RKO (cell line): ENCODE measurements at places on chromosomes 6 and 20.
A peak's percentile ranks its signal among the peaks of the same experiment; 100 is the strongest.

DNA sequence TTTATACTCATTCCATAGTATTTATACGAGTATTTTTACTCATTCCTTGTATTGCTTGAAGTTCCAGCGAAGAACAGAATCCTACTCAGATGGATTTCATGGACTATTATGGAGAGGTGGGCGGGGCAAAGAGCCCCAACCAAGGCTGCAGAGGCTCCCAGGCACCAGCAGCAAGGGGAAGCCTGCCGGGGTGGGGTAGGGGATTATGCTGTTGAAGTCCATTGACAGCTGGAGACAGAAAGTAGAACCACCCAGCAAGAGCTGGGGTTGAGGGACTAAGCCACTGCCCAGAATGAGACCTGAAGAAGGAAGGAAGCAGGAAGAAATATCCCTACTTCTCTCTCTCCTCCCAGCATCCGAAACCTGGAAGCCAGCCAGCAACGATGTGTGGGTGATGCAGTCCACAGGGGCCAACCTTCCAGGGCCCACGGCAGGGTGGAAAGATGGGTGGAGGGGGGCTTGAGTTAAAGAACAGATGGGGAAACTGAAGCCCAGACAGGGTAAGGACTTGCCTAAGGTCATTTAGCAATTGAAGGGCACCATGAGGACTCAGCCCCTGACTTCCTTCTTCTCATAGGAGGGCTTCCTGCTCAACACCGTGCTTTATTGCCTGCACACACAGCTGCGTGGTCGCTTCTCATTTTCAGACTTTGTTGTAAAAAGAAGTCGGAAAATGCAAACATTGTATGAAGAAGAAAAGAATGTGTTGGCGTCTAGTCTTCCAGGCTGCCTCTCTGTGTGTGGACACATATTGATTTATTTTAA is 18.3 kb upstream of the GTSF1L start:
- DNase-seq: no peak

- DNase-seq: no peak
Measured at GRCh38 chr6:141359953-141360352, 772.8 kb upstream of the GJE1 start.

GRCh38 chr20:41004531-41005360 is 23.9 kb upstream of the TOP1 start:
- peak; percentile 76 for DNase-seq

DNA sequence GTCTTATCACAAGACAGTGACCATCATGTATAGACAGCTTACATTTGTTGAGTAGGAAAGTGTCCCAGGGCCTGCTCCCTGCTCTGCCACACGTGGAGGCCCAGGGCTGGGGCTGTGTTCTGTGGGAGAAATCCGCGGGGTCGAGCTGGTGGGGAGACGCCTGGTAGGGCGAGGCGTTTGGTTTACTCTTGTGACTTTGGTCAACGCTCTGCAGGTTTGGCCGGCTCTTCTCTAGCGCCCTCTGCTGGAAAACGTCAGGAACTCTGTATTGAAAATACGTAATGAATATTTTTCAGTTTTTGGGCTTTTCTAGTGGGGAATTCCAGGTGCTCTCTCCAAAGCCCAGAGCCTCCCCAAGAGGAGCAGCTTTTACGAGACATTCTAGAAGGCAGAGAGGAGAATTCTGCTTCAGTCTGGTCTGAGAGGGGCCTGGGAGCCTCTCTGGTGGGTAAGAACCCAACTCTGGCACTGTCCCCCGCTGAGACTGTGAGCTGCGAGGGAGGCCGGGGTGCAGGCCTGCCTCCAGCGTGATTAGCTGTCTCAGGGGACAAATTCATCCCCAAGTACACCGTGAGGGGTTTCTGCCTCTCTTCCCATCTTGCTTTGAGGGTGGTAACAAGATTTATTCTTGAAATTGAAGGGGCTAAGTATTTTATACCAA is 112.6 kb upstream of the RALGAPA2 start:
- DNase-seq: peak; percentile 63

DNA sequence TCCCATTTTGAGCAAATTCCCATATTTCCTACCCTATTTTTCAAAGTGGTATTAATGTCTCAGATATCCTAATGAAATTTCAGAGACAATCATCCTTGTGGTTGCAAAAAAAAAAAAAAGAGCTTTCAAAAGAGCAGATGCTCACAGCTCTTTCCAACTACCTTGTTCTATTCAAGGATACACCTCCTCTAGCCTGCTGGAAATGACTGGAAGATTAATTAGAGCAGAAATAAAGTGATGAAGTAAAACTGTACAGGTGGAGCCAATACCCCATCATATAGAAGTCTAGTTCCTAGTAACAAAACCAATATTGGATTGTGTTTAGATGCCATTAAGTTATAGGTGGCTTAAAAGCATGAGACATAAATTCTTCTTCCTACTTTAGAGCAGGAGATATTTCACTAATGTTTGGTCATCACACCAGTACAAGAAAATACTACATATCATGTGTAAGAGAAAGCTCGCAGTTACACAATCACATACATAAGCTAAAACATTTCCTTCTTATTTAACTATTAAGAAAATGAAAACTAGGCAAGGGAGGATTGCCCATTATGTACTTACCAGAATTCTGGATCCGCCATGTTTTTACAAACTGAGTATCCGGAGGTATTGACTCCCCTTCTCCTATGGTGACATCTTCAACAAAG is 42.4 kb downstream of the ILRUN start:
- no peak for DNase-seq

GRCh38 chr20:13718171-13718570 is 66.5 kb downstream of the ESF1 start:
- DNase-seq: no peak
